ENCODE measurements at places on chromosomes 13 and 19. TPM values are rescaled to one million over a fixed set of nuclear protein-coding genes. Genes with fewer than 3 reads are reported as not detected.

The ANKLE1 gene
- 0.41 TPM for total RNA-seq

The FUT3 gene
- not detected for total RNA-seq

The URAD gene
- total RNA-seq, result not detected

The S1PR4 gene
- total RNA-seq, result not detected

The CGB5 gene
- not detected for total RNA-seq

The TEX29 gene
- total RNA-seq, result not detected

The SLC6A16 gene
- total RNA-seq, result not detected

The HIF3A gene
- 0.49 TPM for total RNA-seq

The CLPTM1 gene
- 11.4 TPM for total RNA-seq

The FGF21 gene
- total RNA-seq, result not detected

The CXCL17 gene
- not detected for total RNA-seq

Data from fibroblast of the aortic adventitia (primary cell).